Kidney tubule cell (primary cell): ENCODE measurements at places on chromosomes 6 and 20.

DNA sequence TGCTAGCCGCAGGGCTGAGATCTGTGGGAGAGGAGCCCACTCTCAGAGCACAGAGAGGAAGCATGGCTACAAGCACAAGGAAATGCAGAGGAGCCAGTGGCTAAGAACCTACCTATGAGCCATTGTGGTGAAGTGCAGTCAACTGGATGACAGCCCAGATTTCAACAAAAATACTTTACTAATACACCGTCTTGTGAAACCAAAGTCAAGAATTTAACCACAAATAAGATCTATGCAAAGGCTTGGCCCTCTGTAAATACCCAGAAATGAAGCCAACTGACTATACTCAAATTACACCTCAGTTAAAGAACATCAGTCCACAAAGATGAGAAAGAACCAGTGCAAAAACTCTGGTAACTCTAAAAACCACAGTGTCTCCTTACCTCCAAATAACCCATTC lies 40.1 kb upstream of the PTCHD4 start:
- DNase-seq, result peak; percentile 82

GRCh38 chr6:149357726-149358538 lies 40.4 kb downstream of the TAB2 start:
- DNase-seq, result no peak

- no peak for DNase-seq
Measured at GRCh38 chr20:12180107-12180661, 262.5 kb downstream of the BTBD3 start.

- peak; percentile 5 for DNase-seq
Measured at GRCh38 chr6:66662196-66662595, 955.2 kb upstream of the EYS start.

DNA sequence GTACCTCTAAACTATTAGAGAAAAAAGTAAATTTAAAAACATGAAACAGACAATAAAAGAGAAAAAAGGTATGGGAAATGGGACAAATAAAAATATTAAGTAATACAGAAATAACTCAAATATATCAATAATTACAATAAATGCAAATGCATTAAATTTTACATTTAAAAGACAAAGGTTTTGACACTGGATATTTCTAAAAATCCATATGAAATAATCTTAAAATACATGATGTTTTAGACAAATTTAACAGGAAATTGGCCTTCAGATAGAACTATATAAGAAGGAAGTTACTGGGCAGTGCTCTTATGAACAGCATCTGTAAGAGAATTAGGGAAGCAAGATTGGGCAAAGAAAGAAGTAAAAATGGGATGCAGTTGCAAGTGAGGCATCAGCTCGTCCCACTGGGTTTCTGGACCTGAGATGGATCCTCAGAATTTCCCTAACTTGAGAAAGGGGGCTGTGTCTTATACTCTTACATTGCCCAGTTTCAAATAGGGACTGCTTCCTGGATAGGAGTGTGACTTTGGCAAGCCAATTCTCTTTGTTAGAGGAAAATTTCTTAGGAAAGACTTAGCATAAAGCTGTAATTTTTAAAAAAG lies 376.7 kb downstream of the SMOC2 start:
- no peak for DNase-seq

- DNase-seq, result no peak
Measured at GRCh38 chr6:162179196-162179951, 548.2 kb downstream of the PRKN start.

GRCh38 chr6:149895048-149895590 lies 2.8 kb downstream of the RAET1E start:
- no peak for DNase-seq
